ENCODE measurements at places on chromosomes 11 and 22.

DNA sequence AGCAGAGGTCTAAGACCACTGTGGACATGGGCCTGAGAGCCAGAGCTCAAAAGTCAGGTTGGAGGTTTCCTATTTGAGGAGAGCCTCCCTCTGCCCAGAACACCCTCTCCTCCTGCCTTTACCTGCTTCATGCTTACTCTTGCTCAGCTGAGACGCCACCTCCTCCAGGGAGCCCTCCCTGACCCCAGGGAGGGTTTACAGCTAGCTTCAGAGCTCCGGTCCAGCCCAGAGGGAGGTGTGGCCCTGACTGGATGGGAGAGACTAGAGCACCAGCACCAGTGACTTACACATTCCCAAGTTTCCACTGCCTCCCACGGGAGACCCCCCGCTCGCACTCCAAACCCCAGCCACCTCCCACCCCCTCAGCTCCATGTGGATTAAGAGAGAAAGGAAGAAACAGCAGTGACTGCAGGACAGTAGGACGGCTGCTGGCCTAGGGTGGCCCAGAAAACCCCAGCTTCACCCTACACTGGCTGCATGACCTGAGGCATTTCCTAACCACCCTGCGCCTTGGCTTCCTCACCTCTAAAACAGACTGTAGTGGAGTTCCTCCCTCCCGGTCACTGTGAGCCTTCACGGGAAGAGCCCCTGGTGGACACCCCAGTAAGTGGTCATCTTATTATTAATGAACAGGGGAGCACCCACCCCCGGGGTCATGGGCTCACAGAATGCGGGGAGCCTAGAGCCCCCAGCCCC is 24.5 kb upstream of the PDGFB start:
- DNase-seq: no peak

GRCh38 chr11:9211322-9211721 is 53.8 kb downstream of the DENND5A start:
- no peak for DNase-seq

GRCh38 chr11:35494957-35495490 is 30.4 kb downstream of the PAMR1 start:
- DNase-seq: no peak

GRCh38 chr11:72466410-72466809 is 32.1 kb upstream of the CLPB start:
- no peak for DNase-seq

DNA sequence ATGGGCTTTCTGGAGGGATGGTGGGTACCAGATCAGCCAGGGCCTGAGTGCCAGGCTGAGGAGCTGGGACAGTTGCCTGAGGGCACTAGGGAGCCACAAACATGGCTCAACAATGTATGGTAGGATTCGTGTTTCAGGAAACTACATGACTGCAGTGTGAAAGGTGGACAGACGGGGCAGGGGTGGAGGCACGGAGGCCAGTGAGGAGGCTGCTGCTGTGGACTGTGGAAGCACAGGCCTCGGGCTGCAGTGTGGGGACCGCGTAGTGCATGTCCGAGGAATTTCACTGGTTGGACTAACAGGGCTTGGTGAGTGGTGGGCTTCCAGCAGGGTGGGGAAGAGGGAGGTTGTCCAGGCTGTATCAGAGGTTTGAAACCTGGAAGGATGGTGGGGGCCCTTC is 7.8 kb downstream of the P2RY2 start:
- no peak for DNase-seq

- no peak for DNase-seq
Measured at GRCh38 chr11:113462830-113463229, 12.4 kb downstream of the DRD2 start.

DNA sequence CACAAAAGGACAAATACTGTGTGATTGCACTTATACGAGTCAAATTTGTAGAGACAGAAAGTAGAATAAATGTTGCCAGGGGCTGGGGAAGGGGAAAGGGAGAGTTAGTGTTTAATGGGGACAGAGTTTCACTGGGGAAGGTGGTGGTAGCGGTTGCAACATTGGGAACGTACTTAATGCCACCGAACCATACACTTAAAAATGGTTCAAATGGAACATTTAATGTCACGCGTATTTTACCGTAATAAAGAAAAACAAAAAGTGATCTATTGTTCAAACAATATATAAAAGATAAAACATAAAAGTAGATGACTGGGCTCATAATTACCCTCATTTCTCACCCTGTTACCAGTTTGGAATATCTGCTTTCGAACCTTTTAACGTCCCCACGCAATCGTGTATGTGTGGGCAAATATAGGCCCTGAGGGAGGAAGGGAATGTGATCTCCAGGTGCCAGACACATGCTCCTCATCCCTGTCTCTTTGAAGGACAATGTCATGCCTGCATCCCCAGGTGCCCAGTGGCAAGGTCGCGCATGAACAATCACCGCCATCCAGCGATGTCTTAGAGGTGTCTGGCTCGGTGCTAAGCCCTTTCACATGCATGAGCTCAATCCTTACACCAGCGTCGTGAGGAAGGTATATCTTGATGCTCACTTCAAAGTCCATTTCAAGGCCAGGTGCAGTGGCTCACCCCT is 35.3 kb downstream of the LIF start:
- no peak for DNase-seq

DNA sequence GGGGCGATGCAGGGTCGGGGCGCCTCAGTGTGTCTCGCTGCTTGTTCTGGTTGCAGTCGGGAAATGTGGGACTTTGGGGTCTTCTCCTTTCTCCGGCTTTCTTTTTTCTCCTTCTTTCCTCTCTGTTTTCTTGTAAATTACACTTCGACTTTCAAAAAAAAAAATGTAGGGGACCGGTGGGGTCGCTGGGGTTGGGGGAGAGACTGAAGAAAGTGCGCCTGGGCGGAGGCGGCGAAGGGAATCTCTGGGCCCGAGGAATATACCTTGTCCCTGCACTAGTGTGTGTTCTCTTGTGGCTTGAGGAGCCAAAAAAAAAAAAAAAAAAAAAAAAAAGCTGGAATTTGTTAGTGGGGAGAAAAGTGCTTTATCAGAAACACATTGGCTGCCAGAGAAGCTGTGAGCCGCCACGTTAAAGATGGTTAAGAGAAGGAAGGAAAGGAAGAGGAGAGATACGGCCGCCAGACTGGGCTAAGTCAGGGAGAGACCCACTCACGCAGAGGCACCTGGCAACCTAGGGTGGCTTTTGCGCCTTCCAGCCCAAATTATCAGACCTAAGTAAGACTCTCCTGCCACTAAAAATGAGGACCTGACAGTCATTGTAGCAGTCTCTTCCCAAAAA is 8.4 kb upstream of the FLI1 start:
- DNase-seq: no peak

- no peak for DNase-seq
Measured at GRCh38 chr11:92070026-92070889, 154.4 kb upstream of the FAT3 start.

All from stimulated activated CD4-positive, alpha-beta T cell treated with anti-CD3 and anti-CD28 coated beads, Interleukin-1b, Interleukin-23, amount 100 ng/mL, for 1 hour (primary cell).